ENCODE measurements at places on chromosomes 2 and 18.

GRCh38 chr2:191486584-191487320 is 191.2 kb upstream of the NABP1 start:
- DNase-seq = no peak

DNA sequence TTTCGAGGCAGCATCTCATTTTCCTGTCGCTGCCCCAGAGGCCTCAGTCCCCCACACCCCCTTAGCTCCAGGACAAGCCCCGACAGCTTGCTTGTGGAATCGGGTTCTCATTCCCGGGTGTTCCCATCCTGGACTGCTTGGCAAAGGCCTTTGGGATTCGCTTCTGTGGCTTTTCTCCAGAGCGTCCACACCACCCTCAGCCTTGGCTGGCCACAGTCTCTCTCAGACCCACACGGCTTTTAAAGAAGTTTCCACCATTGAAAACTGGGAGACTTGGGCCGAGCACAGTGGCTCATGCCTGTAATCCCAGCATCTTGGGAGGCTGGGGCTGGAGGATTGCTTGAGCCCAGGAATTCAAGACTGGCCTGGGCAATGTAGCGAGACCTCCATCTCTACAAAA is 2.7 kb downstream of the ESPNL start:
- DNase-seq = no peak

DNA sequence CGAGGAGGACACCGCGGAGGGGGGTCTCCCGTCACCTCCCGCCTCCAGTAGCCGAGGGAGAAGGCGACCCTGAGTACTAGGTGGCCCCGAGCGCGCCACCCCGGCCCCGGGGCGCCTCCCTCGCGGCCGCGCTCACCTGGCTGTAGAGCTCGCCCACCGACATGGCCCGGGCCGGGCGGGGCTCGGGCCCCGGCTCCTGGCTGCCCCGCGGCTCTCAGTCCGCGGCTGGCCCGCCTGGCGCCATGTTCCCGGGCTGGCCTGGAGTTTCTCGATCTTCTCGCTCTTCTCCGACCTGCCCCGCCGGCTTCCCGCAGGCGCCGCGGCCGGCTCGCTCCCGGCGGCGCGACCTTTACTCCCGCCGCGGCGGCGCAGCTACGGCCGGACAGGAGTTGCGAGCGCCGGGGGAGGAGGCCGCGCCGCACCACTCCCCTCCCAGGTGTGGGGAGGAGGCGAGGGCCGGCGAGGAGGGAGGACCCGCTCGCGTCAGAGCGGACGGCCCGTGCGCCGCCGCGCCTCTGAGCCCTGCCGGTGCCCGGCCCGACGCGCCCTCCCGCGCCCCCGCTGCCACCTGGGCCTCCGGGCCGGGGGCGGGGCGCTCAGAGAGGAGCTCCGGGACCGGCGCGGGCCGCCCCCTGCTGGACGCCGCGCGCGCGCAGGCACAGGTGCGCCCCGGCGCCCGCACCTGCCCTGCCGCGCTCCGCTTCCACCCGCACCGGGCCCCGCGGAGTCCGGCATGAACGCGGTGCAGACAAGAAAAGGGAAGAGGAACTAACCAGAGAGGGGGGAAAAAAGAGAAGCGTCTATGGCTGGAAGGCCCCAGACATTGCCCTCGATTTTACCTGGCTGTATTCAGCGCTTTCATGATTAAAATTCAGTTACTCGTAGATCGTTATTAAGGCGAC is at the start of gene MYO5B:
Gene MYO5B, minus strand, starts transcription at position 517 of the 902 bp plus-strand sequence. Its CDS starts 354 bp downstream, at position 163.
- no peak for DNase-seq

DNA sequence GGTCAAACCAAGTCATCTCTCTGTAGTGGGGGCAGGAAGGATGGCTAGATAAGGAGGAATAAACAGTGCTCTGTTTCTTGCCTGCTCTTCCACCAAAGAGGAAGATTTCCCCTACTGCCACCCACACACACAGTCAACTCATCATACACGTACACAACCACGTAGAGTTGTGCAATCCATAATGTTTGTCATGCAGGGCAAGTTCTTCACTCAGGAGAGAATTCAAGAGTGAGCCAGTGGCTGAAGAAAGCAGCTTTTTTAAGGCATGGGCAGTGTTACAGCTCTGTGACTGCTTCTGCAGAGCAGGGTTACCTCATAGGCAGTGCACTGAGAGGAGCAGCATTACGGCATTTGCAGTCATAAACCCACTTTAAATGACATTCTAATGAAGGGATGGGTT is 283.0 kb downstream of the RND3 start:
- DNase-seq = no peak

- no peak for DNase-seq
These were observed 105.9 kb downstream of the PXDN start for GRCh38 chr2:1638281-1638860.

DNA sequence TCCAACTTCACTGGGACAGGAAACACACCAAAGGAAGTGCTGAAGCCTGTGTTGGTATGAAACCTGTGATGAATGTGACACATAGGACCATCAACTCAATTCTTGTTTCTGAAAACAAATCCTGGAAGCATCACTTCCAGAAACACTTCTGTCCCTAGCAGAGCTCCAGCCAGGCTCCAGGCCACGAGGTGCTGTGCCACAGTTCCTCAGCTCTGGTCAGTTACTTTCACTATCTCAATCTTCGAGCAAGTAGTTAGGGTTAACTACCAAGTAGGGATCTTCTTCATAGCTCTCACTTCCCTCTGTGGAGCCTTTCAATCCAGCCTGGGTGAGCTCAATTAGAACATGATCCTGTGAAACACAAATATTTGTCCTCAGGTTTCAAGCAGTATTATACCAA is 3.6 kb upstream of the LCT start:
- no peak for DNase-seq

- no peak for DNase-seq
These were observed 124.7 kb upstream of the LRRTM1 start for GRCh38 chr2:80429251-80429650.

DNA sequence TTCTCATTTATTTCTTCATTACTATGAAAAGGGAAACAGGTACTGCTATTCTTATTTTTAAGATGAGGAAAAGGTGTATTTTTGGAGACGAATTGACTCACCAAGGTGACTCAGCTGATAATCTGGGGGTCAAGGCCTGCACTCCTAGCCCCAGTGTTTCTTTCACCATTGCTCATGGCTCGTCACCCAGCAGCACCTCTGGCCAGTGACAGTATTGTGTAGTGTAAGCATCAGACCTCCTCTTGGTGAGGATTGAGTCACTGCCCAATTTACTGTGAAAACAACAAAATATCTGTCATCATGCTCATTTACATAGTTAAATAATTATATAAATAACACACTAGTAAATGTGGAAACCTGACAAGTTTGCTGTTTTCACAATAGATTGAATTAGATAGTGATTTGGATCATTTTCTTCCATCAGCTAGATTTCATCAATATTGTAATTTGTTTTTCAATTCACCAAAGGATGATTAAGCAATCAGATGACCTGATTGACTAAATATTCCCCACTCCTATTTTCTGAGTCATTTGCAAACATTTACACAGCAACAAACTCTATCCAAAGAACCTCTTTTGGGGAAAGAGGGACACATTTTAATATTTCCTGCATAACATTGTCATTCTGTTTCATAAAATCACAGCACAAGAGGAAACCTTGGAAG is 492.8 kb upstream of the RAB12 start:
- no peak for DNase-seq

GRCh38 chr2:135993421-135993820 is 8.0 kb upstream of the DARS1 start:
- DNase-seq = no peak

DNA sequence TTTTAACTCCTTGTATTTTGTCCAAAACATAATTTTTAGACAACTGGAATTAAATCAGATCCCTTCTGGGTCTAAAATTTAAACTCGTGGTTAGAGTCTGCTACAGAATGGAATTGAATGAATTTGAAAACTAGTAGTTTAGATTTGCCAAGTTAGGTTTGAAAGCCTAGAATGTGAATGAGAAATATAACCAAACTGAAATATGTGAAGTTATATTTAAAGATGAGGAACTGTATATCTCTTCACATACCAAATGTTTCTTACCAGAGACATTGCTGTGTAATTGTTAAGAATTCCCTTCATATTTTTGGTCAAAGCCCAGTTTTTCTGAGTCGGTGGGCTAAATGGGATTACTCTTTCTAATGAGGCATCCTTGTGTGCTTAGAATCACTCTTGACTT is 74.2 kb downstream of the LPIN1 start:
- DNase-seq = no peak

DNA sequence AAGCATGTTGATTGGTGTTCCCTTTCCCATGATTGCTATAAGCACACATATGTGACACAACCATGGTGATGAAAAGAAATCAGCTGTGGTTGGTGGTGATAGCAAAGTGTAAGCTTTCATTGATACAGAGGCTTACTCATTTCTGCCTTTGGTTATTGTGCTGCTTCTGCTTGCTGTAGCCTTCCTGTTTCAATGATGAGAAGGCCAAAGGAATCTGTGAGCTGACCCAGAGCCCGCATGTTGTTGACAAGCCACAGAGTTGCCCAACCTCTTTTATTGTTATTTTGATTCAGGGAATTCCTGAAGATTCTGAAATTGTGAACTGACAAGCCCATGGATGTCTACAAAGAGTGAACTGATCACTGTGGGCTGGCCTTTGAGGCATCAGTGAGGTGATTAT is 164.4 kb downstream of the TMEFF2 start:
- no peak for DNase-seq

DNA sequence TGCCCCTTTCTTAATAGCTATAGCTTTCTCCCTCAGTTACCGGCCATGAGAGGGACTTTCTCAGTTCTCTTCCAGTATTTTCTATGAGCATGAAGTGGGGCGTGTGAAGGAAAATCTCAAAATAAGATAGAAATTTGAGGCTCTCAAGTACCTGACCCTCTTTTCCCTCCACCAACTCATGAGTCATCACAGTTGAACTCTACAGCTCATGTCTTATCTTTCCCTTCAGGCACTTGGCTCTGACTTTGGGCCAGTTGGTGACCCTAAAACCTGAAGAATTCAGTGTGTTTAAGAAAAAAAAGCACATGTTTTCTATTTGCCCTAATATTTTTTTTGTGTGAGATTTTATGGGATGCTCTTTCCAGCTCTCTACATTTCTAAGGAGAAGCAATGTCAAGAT is 896.7 kb upstream of the ZEB2 start:
- no peak for DNase-seq

DNA sequence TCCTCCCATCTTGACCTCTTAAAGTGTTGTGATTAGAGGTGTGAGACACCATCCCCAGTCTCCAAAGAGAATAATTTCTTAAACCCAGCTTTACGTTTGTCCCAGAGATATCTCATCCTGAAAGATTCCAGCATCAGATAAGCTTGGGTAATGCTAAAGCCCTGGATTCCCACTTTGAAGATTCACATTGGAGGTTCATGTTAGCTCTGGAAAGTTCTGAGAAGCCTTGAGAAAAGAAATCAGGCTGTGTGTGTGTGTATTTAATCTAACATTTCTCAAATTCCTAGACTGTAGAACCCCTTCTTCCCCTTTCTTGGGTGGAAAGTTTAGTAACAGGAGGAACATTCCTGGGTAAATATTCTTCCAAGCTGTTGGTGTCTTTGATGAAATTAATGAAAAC is 18.0 kb downstream of the ZNF532 start:
- DNase-seq = no peak

- DNase-seq = no peak
These were observed 64.3 kb upstream of the HPCAL1 start for GRCh38 chr2:10238396-10238795.

- no peak for DNase-seq
These were observed 59.1 kb upstream of the RTN4 start for GRCh38 chr2:55109219-55109891.

- DNase-seq = no peak
These were observed 179.7 kb upstream of the ACVR2A start for GRCh38 chr2:147665105-147665504.

- DNase-seq = no peak
These were observed 446.7 kb downstream of the RNF144A start for GRCh38 chr2:7363906-7364305.

DNA sequence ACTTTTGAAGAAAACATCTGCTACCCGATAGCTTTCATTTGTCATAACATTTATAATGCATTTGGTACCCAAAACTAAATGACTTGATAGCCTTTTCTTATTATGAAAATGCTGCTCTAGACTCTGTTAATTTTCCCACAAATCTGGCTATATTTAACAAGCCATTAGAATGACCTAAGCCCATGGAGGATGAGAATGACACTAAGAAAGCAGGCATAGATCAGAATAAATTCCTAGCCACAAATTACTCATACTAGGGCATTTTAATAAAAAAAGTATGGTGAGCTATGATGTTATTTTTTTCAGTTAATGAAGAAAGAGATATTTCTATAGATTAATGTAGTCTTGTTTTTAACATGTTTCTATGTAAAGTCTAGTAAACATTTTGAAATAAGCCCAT is 1728.3 kb downstream of the SUCLG1 start:
- DNase-seq = no peak

- no peak for DNase-seq
These were observed 71.9 kb downstream of the RNF152 start for GRCh38 chr18:61820882-61821281.

- no peak for DNase-seq
These were observed 3.4 kb downstream of the FBLN7 start for GRCh38 chr2:112141626-112142007.

DNA sequence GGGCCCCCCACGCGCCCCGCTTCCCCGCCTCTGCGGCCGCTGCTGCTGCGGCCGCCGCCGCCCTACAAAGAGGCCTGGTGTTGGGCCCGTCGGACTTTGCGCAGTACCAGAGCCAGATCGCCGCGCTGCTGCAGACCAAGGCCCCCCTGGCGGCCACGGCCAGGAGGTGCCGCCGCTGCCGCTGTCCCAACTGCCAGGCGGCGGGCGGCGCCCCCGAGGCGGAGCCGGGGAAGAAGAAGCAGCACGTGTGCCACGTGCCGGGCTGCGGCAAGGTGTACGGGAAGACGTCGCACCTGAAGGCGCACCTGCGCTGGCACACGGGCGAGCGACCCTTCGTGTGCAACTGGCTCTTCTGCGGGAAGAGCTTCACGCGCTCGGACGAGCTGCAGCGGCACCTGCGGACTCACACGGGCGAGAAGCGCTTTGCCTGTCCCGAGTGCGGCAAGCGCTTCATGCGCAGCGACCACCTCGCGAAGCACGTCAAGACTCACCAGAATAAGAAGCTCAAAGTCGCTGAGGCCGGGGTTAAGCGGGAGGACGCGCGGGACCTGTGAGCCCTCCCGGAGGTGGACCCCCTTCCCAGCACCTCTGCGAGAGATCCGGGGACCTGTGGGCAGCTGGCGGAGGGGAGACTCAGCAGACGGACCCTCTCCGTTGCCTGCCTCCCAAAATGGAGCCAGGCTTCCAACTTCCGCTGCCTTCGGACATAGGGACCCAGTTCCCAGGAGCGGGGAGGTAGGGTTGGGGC is 1.9 kb downstream of the SP5 start:
- no peak for DNase-seq

- DNase-seq = no peak
These were observed 237.0 kb upstream of the FOSL2 start for GRCh38 chr2:28155627-28156026.

- no peak for DNase-seq
These were observed 94.0 kb downstream of the GREB1L start for GRCh38 chr18:21335927-21336488.

- no peak for DNase-seq
These were observed 28.6 kb downstream of the TTC21B start for GRCh38 chr2:165924946-165925345.

DNA sequence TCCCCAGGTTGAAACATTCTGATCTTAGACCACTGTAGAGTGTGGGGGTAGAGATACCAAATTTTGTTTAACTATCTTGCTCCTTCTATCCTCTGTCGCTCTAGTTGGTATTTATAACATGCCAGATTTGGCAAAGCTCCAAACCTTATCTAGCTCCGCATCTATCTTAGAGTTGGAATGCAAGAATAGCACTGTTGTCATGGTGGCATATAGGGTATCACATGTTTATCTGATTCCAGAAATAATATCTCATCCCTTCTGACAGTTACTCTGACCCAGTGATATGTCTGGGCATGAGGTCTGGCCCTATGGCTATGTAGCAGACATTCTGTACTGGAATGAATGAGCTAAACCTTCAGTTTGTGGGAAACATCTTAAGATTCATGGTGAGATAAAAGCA is 51.7 kb downstream of the CABYR start:
- no peak for DNase-seq
